Body of pancreas (tissue), 4 donors: ENCODE measurements at places on chromosomes 12 and 14. TPM values are rescaled to one million over a fixed set of nuclear protein-coding genes. Genes with fewer than 3 reads are reported as not detected.

GRCh38 chr14:52188381-52188780, 79.1 kb upstream of the PTGDR start:
- H3K27ac ChIP-seq, result no peak overlapping the region
- H3K4me1 ChIP-seq, result no peaks in the 10 kb centered on the region
- DNase-seq, result no peak
- no peak overlapping the region for H3K4me3 ChIP-seq
- H3K36me3 ChIP-seq, result no peaks in the 10 kb centered on the region

CFAP54 gene
- not detected for total RNA-seq

ACOT6 gene
- not detected for total RNA-seq

DNA sequence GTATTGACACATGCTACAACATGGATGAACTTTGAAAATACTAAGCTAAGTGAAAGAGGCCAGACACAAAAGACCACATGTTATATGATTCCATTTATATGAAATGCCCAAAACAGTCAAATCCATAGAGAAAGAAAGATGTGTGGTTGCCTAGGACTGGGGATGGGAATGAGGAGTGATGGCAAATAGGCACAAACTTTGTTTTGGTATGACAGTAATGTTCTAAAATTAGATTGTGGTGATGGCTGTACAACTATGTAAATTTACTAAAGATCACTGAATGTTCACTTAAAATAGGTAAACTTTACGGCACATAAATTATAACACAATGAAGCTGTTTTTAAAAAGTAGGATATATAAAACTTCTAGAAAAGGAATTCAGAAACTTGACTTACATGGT, 41.7 kb downstream of the PPP1R13B start:
- H3K27ac ChIP-seq, result no peak overlapping the region
- H3K4me1 ChIP-seq, result peaks cover 29% of the 10 kb centered on the region
- DNase-seq, result no peak
- no peaks in the 10 kb centered on the region for H3K27me3 ChIP-seq
